ENCODE measurements at places on chromosomes 7 and 10.

GRCh38 chr10:9613338-9614075 lies 1404.2 kb upstream of the CELF2 start:
- no peak for DNase-seq

- no peak for DNase-seq
Measured at GRCh38 chr7:106887421-106887820, 22.3 kb downstream of the PIK3CG start.

GRCh38 chr10:73054286-73054685 lies 42.4 kb downstream of the P4HA1 start:
- no peak for DNase-seq

- DNase-seq: peak; percentile 6
Measured at GRCh38 chr7:96479015-96479645, 157.2 kb upstream of the SLC25A13 start.

DNA sequence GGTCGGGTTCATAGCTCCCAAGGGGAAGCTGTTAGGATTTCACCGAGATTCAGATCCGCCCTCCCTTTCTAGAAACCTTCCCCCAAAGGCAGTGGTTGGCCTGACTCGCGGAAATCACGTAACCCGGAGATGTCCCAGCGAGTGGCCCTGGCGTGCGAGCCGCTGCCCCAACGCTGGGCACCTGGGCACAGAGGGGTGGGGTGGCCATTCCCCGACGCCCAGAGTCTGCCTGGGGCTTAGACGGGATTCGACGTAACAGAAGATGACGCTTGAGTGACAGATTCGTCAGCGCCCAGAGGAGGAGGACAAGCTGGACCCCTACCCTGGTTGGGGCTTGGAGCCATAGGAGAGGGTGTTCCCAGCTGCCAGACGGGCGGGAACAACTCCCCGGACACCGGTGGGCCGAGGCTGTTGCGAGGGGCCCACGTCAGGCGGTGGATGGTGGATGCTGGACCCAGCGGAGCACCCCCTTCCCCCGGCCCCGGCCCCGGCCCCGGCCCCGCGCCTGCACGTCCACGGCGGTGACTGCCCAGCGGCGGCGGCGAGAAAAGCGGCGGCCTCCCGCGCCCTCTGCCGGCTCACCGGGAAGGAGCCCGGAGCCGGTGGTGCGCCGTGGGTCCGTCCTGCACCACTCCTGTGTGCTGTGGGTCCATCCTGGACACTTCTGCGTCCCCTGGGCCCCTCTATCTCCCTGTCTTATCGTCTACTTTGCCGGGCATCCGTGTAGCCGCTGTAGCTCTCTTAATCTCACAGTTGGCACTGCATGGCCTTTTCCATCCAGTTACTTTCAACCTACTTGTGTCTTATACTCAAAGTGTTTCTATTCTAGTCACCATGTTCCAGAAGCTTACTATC lies 35.4 kb upstream of the KNDC1 start:
- no peak for DNase-seq

GRCh38 chr7:29878081-29878688 lies 71.9 kb downstream of the WIPF3 start:
- peak; percentile 26 for DNase-seq

DNA sequence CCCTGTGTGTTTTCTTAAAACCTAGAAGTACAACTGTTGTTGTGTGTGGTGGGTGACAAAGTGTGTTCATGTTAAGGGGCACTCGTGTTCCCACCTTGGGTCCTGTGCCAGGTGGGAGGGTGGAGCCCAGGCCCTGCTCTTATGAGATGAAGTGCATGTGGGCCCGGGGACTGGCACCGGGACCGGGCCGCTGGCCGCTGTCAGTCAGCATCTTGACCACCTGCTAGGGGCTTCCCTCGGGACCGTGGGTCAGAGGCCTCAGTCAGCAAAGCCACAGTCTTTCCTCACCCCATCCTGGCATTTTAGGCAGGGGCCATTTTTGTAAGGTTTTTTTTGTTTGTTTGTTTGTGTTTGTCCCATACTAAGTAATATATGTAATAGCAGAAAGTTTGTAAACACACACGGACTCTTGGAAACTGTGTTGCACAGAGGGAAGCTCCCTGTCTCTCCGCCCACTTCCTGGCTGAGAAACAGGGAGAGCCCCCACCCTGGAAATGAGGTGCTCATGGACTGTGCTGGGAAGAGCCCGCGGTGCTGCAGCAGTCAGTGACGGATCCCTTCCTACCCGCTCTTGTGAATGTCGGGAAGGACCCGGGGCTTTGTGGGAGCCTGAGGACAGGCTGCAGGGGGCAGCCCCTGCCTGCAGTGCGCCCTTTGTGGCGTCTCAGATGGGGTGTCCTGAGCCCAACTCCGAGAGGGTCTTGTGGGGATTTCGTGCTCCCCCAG lies 13.4 kb downstream of the AGAP3 start:
- no peak for DNase-seq

DNA sequence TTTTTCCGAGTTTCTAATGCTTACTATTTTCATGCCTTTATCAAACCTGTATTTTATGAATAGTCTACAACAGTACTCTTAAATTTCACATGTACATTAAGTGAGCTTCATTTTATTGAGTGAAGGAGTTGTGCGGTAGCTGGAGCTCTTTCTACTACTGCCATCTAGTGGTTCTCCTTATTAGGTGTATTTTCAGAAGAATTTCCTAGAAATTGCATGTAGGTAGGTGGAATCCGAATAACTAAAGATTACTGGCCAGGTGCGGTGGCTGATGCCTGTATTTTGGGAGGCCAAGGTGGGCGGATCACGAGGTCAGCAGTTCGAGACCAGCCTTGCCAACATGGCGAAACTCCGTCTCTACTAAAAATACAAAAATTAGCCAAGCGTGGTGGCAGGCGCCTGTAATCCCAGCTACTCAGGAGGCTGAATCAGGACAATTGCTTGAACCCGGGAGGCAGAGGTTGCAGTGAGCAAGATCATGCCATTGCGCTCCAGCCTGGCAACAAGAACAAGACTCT lies 38.3 kb downstream of the LRRC72 start:
- DNase-seq: peak; percentile 64

GRCh38 chr7:115042596-115042995 lies 120.7 kb downstream of the MDFIC start:
- DNase-seq: no peak

DNA sequence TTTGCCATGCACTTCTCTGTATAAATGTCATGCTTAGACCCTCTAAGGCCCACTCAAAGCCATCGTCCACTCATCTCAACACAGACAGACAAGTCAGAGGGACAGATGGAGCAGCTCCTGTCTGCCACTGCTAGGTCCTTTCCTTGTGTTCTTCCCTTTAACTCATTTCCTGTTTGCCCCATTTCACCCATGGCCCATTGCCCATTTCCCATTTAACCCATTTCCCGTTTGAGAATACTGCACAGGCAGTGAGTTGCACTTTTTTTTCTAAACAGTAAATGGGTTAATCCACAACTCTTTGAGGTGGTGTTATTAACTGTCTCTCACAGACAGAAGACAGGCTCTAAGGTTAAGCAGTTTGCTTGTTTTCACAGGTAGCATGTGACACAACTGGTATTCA lies 179.3 kb downstream of the NPSR1 start:
- DNase-seq: no peak

GRCh38 chr10:121497513-121498470 lies 100.5 kb downstream of the FGFR2 start:
- no peak for DNase-seq

DNA sequence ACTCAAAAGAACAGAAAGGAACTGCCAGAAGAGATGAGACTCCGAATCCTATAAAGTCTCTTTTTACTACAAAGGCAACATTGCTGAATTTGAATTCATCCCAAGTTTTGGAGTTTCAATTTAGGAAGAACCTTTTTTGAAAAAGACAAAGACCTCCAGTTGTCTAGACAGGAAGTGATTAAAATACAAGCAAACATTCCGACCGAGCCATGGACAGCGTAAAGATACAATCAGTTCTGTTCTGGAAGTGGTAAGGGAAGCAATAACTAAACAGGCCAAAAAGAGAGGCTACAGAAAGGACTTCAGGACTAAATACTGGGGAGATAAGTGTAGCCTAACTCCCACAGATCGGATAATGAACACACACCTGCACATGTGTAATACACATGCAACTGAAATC lies 101.0 kb downstream of the SMURF1 start:
- DNase-seq: no peak

All from CD4-positive, alpha-beta T cell treated with Interleukin-2 at 100 ng/mL for 4 hours (primary cell).